CD4-positive, alpha-beta T cell treated with Interleukin-15 for 4 hours (primary cell): ENCODE measurements at places on chromosomes 4 and X.

DNA sequence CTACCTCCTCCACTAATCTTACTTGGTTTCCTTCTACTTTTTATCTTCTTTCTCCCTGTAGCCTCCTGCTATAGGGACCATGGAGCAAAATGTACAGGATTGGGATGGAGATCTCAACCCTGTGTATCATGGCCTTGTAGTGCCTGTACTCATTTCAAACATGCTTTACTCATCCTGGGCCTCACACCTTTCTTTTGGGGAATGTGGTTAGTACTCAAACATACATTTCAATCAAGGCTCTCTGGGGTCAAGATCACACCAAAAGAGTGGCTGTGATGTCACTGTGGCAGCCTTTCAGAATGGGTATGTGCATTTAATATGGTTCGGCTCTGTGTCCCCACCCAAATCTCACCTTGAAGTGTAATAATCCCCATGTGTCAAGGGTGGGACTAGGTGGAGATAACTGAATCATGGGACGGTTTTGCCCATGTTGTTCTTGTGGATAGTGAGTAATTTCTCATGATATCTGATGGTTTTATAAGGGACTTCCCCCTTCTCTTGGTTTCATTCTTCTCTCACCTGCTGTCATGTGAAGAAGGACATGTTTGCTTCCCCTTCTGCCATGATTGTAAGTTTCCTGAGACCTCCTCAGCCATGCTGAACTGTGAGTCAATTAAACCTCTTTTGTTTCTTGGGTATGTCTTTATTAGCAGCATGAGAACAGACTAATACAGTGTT is 205.1 kb downstream of the RASL11B start:
- DNase-seq: no peak

GRCh38 chrX:15206306-15206705 is 63.6 kb downstream of the ASB9 start:
- no peak for DNase-seq

- DNase-seq: no peak
Observed at GRCh38 chr4:178693816-178694215, 1251.6 kb upstream of the AGA start.

DNA sequence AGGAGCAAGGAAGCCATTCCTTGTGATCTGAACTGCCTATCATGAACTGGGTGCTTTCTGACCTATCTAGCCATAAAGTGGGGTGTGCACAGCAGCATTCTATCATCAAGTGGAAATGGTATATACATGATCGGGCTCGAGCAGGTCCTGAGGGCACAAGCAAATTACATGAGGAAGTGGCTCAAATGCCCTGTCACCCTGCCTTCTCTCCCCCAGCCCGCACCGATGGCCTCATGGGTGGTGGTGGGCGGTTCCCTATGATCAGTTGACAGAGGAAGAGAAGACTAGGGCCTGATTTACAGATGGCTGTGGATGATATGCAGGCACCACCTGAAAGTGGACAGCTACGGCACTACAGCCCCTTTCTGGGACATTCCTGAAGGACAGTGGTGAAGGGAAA is 46.3 kb upstream of the BCLAF3 start:
- DNase-seq: no peak

DNA sequence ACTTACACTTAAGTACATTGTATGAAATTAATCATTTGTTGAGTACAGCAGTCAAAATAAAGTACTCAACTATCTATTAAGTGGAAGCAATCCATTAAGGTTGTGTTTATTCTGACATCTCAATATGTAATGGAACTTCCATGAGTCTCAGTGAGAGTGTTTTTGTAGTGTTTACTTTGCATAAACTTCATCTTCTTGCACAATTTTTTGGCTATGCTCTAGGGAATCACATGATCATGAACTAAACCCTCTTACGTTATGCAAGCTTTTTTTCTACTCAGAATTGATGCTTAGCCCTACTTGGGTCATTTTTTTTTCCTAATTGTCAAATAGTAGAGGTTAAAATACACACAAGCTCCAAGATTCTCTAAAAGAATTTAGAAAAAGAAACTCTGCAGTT is 21.1 kb upstream of the PIGA start:
- no peak for DNase-seq

DNA sequence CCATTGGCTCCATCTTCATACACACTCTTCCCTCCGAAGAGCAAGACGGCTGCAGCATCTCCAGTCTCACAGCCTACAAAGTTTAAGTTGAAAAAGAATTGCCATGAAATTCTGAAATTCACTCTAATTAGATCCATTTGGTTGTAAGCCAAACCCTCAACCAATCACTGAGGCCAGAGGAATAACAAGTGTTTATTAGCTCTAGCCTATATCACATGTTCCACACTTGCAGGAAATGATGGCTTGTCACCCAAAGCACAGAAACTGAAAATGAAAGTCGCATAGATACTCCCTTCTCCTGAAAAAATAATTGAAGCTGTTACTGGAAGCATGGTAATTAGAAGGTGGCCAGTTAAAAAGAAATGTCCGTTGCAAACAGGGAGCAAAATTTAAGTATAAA is 1071.8 kb downstream of the CCSER1 start:
- DNase-seq: no peak

DNA sequence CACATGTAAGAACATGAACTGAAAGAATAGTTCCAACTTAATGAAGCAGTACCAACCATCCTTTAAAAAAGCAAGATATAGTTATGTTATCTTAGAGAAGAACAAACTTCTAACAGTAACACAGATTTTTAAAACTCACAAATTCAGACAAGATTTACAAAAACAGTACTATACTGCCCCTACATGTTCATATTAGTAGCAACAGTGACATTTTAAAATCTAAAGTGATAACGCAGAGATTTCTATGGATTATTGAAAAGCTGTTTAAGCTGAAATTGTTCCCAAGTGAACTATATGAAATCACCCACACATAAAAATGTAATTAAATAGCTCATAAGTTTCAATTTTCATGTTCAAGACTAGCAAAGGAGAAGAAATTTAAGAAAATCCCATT is 166.0 kb downstream of the FBXW7 start:
- DNase-seq: no peak

DNA sequence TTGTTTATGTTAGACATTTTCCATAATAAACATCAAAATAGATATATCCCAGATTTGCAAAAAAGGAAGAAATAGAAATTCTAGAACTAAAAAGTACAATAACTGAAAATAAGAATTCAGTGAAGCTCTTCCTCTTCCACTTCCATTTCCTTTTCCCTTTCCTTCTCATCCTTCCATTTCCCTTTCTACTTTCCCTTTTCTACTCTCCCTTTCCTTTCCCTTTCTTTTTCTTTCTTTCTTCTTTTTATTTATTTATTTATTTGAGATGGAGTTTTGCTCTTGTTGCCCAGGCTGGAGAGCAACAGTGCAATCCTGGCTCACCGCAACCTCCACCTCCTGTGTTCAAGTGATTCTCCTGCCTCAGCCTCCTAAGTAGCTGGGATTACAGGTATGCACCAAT is 30.6 kb upstream of the OPHN1 start:
- DNase-seq: no peak

- peak; percentile 2 for DNase-seq
Observed at GRCh38 chr4:38609614-38610013, 54.4 kb upstream of the KLF3 start.

DNA sequence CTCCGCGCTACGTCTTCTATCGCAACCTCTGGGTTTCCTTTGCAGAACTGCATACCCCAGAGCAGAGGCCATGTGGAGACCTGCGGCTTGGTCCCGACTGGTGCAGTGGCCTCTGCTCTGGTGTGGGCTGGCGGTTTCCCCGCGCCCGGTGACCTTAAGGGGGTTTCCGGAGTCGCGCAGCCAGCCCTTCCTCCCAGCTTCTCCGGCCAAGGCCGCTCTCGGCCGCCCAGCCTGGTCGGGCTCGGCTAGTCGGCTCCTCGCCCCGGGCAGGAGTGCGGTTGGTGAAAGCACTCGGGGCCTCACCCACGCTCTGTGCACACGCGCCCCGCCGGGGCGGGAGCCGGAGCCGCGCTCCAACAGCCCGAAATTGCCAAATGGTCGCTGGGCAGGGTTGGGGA is 84.9 kb downstream of the BCOR start:
- no peak for DNase-seq

GRCh38 chrX:29541038-29541437 is 674.3 kb upstream of the MAGEB2 start:
- DNase-seq: no peak

- no peak for DNase-seq
Observed at GRCh38 chr4:52862639-52863161, 583 bp downstream of the RASL11B start.

DNA sequence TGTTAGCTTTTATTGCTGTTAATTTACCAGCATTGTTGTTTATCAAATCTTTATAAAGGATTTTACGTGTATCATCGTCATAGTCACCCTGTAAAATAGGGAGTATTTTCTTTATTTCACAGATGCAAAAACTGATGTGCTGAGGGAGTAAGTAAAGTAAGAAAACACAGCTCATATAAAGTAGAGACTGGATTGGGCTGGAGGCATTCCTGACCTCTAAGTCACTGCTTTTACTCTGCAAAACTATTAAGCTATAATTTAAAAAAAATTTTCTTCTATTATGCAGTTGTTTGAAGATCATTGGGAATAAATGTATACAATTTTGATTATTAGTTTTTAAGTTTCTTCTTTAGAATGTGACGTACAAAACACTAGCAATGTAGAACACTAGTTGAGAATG is 45.9 kb downstream of the NUDT6 start:
- no peak for DNase-seq

DNA sequence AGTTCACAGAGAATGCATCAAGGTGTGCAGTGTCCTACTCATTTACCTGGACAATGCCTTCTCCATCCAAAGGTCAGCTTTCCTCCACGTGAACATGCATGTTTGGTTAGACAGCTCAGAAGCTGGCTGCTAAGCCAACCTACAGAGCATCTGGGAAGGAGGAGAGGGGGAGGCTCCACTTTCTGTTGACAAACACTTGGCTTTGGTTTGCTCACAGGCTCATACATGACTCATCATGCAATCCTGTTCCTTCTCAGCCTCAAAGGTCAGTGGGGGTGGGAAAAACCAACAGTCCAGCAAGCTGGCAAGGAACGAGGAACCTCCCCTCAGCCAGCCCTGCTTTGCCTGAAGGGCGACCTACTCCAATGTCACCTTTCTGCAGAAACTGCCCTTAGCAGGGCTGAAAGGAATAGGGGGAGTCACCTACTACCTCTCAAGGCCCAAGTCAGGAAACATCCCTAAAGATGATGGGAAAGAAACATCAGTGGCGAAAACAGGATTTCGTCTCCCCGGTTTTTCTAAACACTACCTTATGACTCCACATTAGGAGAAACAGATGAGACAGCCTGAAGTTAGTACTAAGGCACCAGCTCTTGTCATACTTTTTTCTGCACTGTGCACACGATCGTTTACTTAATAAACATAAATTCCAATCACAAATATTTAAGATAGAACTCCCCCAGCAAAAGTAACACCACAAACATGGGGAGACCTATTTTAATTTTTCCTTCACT is 37.9 kb downstream of the RELL1 start:
- no peak for DNase-seq

DNA sequence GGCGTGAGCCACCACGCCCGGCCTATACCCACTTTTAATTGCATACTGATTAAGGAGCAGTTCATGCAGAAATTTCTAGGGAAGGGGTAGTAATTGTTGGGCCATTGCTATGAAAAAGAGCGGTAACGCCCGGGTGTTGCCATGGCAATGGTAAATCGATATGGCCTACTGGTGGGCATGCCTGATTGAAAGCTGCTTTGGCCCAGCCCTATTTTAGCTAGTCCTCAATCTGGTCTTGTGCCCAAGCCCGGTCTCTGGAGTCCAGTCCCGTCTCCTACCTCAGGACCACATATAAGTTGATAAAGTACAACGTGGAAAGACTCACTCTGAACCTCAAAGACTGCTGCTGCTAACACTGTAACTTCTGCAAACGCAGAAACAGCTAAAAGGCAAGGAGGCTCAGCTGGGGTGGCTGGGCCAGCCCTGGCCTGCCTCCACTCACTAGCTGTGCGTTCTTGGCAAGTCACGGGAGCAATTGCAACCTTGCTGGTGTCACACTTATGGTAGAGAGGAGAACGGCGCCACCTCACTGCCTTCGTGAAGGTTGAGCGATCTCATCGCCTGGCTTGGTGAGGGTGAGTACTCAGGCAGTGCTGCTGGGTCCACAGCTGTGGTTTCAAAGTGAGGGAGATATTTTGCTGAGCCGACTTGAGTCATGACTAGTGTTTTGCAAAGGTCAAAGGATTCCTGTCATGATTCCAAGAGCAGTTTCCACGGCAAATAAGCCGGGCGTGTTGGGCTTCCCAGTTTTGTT is 57.0 kb upstream of the GRPEL1 start:
- DNase-seq: no peak

- no peak for DNase-seq
Observed at GRCh38 chr4:140870427-140870826, 114.2 kb upstream of the TBC1D9 start.

DNA sequence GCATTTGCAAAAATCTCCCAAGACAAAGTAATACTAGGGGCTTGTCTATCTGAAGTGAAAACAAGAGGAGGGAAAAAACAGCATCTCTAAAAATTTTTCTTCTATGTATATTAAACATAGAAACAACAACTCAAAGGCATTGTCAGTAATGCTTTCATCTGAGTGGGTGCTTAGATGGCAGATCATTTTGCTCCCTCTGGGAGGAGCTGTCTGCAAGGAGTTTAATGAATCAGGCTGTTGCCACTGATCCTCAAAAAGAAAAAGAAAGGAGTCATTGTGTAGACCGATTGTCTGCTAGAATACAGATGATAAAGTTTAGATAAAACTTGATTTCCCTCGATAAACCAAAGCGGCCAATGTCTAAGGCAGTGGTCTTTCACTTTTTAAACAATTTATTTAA is 49.7 kb upstream of the KLHL8 start:
- DNase-seq: no peak

DNA sequence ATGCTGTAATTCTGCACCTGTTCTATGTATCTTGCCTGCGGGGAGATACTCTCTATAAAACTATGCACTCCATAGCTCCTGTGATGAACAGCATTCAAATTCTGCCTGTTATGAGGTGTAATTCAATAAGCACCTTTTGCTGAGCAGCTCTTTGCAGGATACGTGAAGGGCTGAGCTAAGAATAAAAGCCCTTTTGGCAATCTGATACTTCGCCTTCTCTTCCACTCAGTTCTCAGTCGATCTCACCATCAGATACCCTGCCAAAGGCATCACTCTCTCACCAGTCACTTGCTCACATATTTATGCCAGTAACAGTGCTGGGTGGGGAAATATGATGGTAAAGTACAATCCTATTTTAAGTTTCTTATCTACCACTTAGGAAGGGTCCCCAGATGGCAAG is 67.2 kb downstream of the RPS3A start:
- DNase-seq: no peak

DNA sequence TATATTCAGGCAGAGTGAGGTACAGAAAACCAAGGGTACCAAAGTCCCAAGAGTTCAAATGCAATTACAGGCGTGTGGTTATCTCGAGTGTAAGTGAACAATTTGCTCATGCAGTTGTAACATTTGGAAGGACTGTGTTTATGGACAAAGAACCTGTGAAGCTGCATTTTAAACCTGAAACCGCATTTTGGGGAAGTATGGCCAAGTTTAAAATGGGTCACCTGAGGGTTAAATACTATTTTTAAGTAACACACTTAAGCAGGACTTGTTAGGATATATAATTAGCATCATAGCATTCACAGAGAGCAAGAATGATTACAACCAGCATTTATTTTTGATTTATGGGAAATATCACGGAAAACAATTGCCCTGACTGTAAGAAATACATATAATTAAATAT is 79.1 kb upstream of the LCORL start:
- no peak for DNase-seq
